Brain pericyte (primary cell): ENCODE measurements at places on chromosomes 11 and 22.

GRCh38 chr11:37203006-37203405 is 605.0 kb upstream of the RAG2 start:
- no peak for DNase-seq

- DNase-seq = no peak
Observed at GRCh38 chr11:116882386-116882785, 45.0 kb upstream of the APOA1 start.

- DNase-seq = no peak
Observed at GRCh38 chr11:44033411-44033850, 14.3 kb upstream of the ACCSL start.

DNA sequence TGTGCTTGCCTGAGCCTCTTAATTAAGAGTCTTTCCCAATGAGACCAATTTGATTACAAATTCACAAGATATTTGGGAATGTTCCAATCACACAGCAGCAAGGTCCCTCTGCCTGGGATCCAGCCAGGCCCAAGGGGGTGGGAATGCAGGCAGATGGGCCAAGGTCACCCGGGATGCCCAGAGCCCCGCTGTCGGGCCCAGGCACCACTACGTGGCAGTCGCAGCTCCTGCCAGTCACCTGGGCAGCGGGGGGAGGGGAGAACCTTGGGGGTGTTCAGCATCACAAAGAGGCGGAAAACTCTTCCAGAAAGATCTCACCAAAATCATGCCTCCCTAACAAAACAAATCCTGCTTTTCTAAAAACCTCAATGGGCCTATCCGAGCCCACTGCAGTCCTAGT is 30.9 kb downstream of the PPM1F start:
- DNase-seq = no peak
